SJSA1 (cell line): ENCODE measurements at places on chromosomes 3 and 15.

DNA sequence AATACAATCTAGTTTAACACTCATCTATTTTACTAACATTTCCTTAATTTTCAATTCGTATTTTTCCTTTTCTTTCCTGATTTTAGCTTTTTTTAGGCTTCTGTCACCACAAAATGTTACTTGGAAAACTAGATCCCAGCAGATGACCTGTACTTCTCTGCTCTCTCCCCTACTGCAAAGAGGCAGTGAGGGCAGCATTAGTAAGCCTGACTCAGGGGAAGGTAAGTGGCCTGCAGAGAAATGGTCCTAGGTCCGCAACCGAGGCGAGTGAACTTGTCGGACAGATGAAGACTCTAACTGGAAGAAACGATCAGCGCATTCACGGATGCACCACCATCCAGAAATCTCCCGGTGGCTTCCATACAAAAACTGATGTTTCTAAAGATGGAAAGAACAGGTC is 20.4 kb downstream of the TMEM43 start:
- no peak for DNase-seq

DNA sequence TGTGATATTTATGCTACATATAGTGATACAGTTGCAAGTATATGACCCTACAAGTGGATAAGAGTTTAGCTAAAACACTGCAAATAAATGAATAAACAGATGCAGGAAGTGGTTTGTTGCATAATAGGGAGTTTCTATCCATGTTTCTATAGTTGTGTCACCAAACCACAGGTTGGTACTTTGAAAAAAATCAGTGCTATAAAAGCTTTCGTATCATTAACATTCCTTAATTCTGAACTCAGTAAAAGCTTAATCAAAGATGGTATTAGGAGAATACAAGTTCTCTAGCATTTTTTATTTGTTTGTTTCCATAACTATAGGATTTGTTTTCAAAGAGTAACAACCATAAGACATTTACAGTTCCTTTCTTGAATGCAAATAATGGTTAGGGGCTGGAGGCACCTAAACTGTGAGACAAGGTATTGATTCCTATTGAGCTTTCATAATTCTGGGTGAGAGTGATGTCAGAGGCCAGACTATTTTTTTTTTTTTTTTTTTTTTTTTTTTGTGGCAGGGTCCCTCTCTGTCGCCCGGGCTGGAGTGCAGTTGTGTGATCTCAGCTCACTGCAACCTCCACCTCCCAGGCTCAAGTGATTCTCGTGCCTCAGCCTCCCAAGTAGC is 29.6 kb downstream of the CPOX start:
- no peak for DNase-seq

GRCh38 chr3:16311960-16312451 is 47.0 kb downstream of the OXNAD1 start:
- no peak for DNase-seq

DNA sequence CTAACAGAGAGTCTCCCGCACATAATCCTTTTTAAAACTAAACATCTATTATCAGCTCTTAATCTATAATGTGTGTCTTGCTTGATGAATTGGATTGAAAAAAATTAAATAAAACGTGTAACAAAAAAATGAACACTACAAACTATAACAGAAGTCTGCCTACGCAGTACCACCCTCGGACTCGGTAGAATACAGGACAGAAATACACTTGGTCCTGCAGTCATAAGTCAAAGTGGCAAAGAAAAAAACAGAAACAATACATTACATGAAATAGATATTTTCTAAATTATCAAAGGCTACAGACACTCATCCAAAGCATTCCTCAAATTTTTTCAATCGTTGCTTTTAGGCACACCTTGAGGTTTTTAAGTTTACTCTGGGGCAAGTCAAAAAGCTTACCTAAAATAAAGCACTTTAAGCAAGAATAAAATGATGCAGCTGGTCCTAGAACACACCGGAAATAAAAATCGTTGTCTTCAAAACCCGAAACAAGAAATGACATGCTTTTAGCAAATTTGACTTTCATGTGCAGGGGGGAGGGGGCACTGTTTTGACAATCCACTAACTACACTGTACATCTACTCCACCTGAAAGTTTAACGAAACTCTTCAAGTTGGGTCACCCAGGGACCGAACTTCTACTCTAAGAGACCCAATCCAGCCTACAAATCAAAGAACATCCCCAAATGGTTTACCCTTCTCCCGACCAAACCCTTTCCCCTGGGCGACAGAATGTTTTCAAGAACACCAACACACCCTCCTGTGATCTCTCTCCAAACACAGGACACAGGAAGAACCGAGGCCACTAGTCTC is 1.3 kb downstream of the ADAM10 start:
- peak; percentile 22 for DNase-seq

GRCh38 chr3:171791692-171792076 is 18.6 kb downstream of the PLD1 start:
- DNase-seq: peak; percentile 79

DNA sequence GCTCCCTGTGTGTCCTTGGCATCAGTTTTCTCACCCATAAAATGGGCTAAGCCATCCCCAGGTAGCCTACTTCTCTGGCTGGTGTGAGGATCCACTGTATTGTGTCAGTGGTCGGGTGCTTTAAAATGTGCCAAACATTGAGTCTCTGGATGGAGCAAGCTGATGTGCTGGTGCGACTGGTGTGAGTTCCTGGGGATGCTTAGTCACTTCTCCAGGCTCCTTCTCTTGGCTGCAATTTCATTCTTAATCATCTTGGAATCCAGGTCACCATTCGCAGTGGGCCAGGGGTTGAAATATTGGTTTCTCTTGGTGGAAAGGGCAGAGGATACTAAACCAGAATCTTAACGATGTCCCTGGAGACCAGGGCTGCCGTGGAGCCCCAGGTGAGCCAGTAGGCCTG is 29.3 kb downstream of the SCN5A start:
- no peak for DNase-seq

DNA sequence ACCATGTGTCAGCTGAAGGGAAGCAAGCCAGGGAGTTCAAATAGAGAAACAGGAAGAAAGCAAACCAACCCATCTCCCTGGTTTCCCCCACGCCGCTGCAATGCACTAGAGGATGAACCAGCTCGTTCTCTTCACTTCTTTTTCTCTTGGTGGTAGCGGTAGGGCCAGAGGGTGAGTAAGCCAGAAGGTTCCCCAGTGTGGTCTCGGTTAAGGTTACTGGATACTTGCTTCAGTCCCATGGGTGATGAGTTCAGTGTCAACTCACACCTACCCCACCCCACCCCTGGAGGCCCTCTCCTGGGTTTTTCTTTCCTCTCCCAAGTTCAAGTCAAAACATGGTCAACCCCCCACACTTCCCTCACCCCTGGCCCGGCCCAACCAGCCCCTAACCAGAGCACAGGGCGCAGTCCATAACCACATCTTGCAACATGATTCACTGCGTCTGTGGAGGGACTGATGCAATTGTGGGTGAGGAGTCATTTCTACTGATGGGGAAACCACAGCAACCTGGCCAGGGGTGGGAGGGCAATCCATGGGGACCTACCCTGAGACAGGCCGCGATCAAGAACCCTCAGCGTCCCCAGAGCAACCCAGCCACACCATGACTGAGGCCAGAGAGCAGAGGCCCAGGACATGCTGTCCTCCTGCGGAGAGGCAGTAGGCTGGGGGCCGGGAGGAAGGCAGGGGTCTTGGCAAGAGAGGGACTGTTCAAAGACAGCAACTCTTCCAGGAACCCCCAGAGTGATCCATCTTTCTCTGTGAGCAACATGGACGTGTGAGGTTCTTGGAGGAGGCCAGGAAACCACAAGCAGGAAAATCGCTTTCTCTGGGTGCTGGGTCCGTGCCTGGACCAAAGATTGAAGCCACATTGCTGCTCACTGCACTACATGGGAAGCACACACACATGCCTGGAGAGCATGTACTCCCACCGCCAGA is 276.6 kb downstream of the UACA start:
- peak; percentile 62 for DNase-seq

GRCh38 chr3:159953325-159954085 is 35.1 kb upstream of the IL12A start:
- DNase-seq: no peak

DNA sequence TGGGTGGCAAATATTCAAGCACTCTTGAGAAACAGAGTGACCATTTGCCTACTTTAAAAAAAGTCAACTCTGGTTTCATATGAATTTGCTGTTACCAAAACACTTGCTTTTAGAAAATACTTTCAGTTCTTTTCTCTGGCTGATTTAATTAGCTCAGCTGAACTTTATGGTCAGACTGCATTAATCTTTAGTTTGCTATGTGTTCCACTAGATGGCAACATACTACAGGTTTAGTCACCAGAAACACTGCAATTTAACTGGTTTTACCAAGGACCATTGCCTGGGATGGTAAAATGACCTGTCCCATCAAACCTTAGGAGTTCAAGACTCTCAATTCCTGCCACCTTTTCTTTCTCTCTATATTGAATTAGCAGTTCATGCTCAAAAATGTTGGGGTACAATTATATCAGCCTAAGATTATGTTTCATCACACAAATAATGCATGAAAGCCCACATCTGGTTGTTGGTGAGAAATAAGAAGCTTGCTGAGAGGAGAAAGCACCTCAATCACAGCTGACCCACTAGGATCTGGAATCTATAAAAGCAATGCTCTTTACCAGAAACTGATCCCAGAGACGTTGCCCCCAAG is 14.2 kb downstream of the EIF4E3 start:
- DNase-seq: no peak

DNA sequence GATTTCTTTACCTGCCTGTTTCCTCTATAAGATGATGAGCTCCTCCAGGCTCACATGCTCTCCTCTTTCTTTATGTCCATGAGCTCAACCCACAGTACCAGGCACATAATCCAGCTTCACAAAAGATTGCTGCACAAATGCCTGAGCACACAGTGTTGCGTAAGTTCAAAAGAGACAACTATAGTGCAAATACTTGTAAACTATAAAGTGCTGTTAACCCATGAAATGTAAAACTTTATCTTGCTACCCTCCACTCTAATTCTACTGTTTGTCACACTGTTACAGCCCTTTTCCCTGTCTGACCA is 101.0 kb upstream of the LPP start:
- DNase-seq: no peak

DNA sequence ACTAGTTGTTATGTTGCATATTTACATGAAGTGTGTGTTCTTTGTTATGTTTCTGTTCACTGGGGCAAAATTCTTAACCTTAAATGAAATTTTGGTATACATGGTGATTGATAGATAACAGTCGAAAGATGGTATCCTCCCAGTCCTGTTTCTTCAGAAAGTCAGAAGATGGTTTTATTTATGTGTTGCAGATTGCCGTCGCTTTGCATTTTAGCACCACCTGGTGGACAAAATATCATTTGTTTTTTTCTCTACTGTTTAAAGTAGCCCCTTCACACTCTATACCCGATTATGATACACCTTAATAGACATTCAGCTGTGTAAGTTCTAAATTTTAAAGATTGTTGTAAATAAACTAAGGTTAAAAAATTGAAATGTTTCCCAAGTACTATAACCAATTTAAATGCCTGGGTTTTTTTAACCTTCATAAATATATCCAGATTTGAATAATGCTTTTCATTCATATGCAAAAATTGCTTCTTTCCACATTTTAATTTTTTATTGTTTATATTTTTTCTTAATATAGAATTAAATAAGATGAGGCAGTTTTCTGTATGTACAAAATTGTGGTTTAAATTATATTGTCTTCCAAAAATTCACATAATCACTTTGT is 152.2 kb downstream of the ALCAM start:
- peak; percentile 48 for DNase-seq
